H1 (cell line): ENCODE measurements at places on chromosomes 5 and 9. TPM values are rescaled to one million over a fixed set of nuclear protein-coding genes. Genes with fewer than 3 reads are reported as not detected.

VAV2 gene
- total RNA-seq, result 34.6 and 37.6 TPM in 2 replicates

OR13J1 gene
- not detected in 2 replicates for total RNA-seq

CDX1 gene
- total RNA-seq, result not detected in 2 replicates

GKAP1 gene
- total RNA-seq, result 5.3 and 5.7 TPM in 2 replicates

CDC20B gene
- not detected in 2 replicates for total RNA-seq

TMEM215 gene
- 0.36 and 0.67 TPM in 2 replicates for total RNA-seq

CNTLN gene
- total RNA-seq, result 10.5 and 10.8 TPM in 2 replicates

DNA sequence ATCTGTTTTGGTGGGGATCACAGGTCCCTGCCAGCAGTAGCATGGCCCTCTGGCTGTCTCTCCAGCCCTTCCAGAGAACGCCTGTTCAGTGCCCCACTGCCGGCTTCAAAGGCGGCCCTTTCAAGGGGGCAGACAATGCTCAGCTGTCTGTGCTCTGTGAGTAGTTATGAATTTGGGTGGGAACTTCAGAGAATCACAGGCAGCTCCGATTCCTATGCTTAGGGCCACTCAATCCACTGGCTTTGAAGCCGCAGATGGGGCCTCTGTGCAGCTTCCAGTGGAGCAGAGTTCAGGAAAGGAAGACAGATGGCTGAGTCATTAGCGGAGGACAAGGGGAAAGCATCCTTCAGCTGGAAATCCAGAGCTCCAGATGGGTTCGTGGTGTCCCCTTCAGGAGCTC lies 42.4 kb downstream of the NKX2-5 start:
- H3K36me3 ChIP-seq, result no peaks in the 10 kb centered on the region
- no peak overlapping the region for H3K27ac ChIP-seq
- H3K4me3 ChIP-seq, result no peak overlapping the region
- no peaks in the 10 kb centered on the region for H3K27me3 ChIP-seq
- DNase-seq, result no peak
- no peaks in the 10 kb centered on the region for H3K4me1 ChIP-seq

- peaks cover 44% of the 10 kb centered on the region for H3K36me3 ChIP-seq
- H3K27ac ChIP-seq, result no peak overlapping the region
- no peak for DNase-seq
- no peaks in the 10 kb centered on the region for H3K4me1 ChIP-seq
- no peak overlapping the region for H3K4me3 ChIP-seq
- no peaks in the 10 kb centered on the region for H3K27me3 ChIP-seq
These were observed 4.7 kb downstream of the NOL6 start for GRCh38 chr9:33468797-33469621.

GRCh38 chr9:101014566-101014965 lies 14.0 kb upstream of the PLPPR1 start:
- H3K36me3 ChIP-seq, result no peaks in the 10 kb centered on the region
- H3K4me1 ChIP-seq, result no peaks in the 10 kb centered on the region
- H3K4me3 ChIP-seq, result no peak overlapping the region
- H3K27ac ChIP-seq, result no peak overlapping the region

- no peak for DNase-seq
- no peaks in the 10 kb centered on the region for H3K36me3 ChIP-seq
- no peak overlapping the region for H3K27ac ChIP-seq
- H3K27me3 ChIP-seq, result no peaks in the 10 kb centered on the region; the same call in 1 of the 2 replicates
- no peak overlapping the region for H3K4me3 ChIP-seq
- H3K4me1 ChIP-seq, result no peaks in the 10 kb centered on the region
These were observed 9.9 kb downstream of the PAPPA start for GRCh38 chr9:116163293-116164055.

- no peak overlapping the region for H3K4me3 ChIP-seq
- no peaks in the 10 kb centered on the region for H3K27me3 ChIP-seq
- H3K27ac ChIP-seq, result no peak overlapping the region
- no peak for DNase-seq
- peaks cover 7% of the 10 kb centered on the region; the same call in 1 of the 2 replicates for H3K4me1 ChIP-seq
- peaks cover 5% of the 10 kb centered on the region; the same call in 1 of the 2 replicates for H3K36me3 ChIP-seq
These were observed 2.6 kb downstream of the SLC2A6 start for GRCh38 chr9:133476036-133476931.

- no peak for DNase-seq
- H3K27ac ChIP-seq, result no peak overlapping the region
- no peaks in the 10 kb centered on the region for H3K27me3 ChIP-seq
- no peaks in the 10 kb centered on the region for H3K36me3 ChIP-seq
- H3K4me1 ChIP-seq, result 0 out of 2 replicates have a peak, but pooled peaks cover 3% of the 10 kb centered on the region
- no peak overlapping the region for H3K4me3 ChIP-seq
These were observed 202.9 kb downstream of the AOPEP start for GRCh38 chr9:94929369-94929756.
